Muscle of leg (tissue), 16 donors: ENCODE measurements at places on chromosomes 7 and 10.
A peak's percentile ranks its signal among the peaks of the same experiment; 100 is the strongest.

GRCh38 chr10:110138197-110138812 lies 69.1 kb upstream of the MXI1 start:
- peak; percentile 78 for DNase-seq

DNA sequence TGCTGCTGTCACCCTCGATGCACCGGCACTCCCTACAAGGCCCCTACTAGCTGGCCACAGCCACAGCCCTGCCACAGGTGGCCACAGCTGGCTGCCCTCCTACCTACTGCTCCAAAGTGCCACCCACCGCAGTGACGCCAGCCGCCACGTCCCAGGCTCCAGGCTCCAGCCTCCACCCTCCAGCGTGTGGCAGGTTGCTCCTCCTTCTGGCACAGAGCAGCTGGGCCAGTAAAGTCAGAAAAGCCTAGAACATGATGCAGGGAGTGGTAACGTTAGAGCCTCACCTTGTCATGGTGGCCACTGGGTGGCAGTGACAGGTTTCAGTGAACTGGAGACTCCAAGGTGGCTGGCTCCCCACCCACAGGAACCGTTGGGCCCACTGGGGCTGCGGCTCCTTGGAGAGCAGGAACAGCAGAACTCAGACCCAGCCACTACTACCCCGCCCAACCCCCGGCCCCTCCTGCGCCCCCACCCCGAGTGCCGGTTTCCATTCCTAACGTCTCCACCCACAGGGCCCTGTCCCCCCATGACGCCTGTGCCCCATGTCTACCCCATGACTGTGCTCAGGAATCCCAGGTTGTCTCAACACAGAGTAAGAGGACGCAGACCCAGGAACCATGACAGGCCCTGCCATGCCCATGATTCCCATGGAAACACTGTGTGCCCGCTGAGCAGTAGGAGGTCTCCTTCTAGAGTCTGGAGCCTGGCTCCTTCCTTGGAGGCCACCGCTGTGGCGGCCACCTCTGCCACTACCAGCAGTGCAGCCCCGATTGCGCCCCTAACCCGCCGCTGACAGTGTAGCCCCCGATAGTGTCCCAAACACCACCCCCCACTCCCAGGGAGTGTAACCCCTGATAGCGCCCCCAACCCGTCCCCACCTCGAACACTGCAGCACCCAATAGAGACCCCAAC lies 52.3 kb upstream of the ZNF33B start:
- no peak for DNase-seq

DNA sequence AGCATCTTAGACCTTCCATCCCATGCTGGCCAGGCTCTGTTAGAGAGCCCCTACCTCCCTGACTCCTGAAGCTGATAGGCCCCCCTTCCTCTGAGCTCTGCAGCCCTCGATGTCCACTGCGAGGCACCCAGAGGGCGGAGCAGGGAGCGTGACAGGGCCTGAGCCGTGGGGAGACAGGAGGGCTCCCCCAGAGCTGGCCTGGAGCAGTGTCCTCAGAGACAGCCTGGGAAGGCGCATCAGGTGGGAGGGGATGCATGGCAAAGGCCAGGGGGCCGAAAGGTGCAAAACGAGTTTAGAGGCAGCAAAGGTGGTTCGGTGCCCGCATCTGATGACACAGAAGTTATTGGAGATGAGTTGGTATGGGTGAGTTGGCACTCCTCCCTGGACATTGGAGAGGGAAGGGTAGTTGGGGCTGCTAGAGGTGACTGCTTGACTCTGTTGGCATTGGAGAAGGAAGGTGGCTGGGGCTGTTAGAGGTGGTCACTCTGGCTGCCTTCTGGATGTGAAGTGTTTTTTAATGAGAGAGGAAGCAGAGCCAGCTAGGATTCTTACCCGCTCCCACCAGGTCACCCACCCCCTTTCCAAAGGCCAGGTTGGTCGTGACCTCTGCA lies 53.1 kb downstream of the PRF1 start:
- no peak for DNase-seq

- DNase-seq, result no peak
These were observed 12.1 kb downstream of the ASB13 start for GRCh38 chr10:5654218-5654755.

DNA sequence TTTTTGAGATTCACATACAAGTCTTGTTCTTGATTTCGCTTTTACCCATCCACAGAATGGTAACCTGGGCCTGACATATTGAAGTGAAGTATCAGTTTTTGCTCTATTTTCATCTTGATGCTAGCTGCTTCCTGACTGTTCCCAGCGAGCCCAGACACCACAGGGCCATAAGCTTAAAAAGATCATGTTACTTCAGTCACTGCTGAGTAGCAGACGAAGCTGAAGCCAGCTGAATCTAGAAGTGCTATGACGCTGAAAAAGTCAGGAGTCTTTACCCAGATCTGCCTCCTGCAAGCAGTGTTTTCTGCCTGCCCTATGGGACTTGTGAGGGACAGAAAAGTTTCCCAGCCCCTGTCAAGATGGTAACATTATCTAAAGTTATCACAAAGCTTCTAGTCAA lies 2.7 kb upstream of the PRXL2A start:
- DNase-seq, result peak; percentile 81

GRCh38 chr7:55545496-55545895 lies 26.8 kb downstream of the VOPP1 start:
- no peak for DNase-seq

GRCh38 chr7:113421696-113422330 lies 303.5 kb upstream of the SMIM30 start:
- DNase-seq, result peak; percentile 85

DNA sequence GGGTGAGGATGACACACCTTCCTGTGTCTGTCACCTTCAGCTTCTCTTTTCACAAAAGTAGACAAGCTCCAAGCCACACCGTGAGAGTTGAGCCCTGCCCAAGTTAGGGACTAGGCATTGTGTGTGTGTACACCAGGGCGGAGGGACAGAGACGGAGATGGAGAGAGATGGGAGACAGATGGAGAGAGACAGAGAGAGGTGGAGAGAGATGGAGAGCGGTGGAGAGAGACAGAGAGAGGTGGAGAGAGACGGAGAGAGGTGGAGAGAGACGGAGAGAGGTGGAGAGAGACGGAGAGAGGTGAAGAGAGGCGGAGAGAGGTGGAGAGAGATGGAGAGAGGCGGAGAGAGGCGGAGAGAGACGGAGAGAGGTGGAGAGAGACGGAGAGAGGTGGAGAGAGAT lies 207.0 kb downstream of the DNAJB6 start:
- DNase-seq, result no peak

- no peak for DNase-seq
These were observed 71.3 kb downstream of the CHST15 start for GRCh38 chr10:124022066-124022465.

DNA sequence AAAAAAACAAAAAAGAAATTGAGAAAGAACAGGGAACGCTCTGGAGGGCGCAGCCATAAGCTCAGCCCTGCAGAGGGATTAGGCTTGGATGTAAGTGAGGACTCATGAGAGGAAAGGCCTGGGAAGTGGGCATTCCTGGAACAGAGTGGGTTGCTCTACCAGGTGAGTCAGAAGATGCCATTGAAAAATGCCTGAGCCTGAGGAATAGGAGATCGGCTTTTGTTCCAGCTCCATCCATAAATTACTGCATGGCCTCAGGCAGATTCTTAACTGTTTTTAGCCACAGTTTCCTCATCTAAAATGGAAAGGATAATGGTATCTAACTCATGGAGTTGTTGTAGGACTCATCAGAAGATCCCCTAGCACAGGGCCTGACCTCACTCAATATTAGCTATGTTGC lies 1.1 kb upstream of the RGR start:
- no peak for DNase-seq

DNA sequence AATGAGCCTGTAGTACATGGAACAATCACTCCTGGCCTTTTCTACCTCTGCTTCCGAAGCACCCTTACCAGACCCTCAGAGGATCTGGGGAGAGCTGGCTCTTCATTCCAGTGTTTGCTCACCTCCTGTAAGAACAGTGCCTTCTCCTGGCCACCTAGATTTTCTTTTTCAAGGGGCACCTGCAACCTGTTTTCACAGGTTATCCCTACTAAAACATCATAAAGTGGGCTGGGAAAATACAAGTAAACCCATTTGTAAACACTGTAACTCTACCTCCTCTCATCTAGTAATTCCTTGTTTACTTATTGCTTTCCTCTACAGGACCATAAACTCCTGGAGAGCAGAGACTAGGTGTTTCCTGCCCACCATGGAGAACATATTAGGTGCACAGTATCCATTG lies 1.1 kb downstream of the PIK3AP1 start:
- DNase-seq, result no peak

DNA sequence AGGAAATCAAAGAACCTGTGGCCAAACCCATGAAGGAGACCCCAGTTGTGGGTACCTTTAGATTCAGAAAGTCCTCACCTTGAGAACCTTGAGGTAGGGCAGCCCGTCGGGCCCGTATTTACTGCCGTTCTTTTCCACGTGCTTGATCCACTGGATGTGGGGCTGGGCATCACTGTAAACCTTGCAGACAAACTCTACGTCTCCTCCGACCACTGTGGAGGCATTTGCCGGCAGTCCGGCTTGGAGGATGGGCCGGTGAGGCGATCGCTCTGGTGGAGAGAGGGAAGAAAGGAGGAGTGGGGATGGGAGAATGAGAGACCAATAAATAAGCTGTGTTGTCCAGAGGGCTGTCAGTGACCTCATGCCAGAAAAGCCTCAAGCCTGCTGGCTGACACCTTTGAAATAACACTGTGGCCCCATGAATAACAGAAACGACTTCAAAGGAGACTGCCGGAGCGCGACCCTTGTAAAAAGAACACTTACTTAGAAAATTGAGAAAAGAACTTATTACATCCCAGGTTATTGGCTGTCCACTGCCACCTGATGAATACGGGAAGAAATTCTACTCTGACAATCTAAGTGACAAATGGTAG lies 78.2 kb downstream of the FGFR2 start:
- no peak for DNase-seq

GRCh38 chr10:116465546-116465945 lies 37.9 kb downstream of the PNLIPRP3 start:
- DNase-seq, result no peak

DNA sequence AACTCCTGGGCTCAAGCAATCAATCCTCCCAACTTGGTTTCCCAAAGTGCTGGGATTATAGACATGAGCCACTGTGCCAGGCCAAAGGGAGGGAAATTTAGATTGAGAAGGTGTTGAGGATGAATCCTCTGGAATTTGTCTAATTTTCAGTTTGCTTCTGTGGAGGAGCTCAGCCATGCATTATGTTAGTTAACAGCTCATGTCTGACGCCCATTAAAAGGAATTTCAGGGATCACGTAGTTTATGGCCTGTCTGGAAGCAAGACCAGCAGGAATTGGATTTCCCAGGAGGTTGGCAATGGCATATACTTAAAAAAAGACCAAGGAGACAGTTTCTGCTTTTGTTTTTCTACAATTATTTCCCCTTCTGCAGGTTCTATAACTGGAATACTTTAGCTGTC lies 165.7 kb downstream of the OTUD1 start:
- DNase-seq, result no peak

GRCh38 chr7:49714182-49714581 lies 59.3 kb upstream of the VWC2 start:
- DNase-seq, result no peak

DNA sequence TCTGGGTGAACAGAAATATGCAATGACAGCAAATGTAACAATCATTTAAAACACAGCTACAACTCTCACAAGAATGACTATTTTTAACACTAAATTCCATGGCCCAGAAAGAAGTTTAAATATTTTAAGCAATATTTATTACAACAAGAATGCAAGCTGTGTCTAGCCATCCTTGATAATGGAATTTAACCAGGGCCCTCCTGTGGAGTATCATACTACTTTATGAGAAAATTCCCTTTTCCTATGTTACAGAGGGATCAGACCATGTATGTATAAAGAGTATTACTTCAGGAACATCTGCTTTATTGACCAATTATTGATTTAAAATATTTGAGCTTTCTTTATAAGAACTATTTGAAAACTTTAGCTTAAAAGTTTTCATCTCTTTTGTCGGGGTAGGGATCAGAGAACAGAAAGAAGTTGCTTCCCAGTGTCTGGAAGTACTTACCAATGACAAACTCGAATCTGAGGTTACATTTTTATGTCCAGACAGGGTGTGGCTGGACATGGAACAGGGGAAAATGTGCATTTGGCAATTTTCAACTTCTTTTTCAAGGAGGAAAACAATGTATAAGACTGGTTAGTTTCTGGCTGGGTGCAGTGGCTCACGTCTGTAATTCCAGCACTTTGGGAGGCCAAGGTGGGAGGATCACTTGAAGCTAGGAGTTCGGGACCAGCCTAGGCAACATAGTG lies 48.3 kb upstream of the NRBF2 start:
- peak; percentile 51 for DNase-seq

GRCh38 chr10:131567279-131568162 lies 256.0 kb upstream of the TCERG1L start:
- DNase-seq, result no peak

GRCh38 chr7:28076423-28077200 lies 104.0 kb downstream of the JAZF1 start:
- peak; percentile 65 for DNase-seq

DNA sequence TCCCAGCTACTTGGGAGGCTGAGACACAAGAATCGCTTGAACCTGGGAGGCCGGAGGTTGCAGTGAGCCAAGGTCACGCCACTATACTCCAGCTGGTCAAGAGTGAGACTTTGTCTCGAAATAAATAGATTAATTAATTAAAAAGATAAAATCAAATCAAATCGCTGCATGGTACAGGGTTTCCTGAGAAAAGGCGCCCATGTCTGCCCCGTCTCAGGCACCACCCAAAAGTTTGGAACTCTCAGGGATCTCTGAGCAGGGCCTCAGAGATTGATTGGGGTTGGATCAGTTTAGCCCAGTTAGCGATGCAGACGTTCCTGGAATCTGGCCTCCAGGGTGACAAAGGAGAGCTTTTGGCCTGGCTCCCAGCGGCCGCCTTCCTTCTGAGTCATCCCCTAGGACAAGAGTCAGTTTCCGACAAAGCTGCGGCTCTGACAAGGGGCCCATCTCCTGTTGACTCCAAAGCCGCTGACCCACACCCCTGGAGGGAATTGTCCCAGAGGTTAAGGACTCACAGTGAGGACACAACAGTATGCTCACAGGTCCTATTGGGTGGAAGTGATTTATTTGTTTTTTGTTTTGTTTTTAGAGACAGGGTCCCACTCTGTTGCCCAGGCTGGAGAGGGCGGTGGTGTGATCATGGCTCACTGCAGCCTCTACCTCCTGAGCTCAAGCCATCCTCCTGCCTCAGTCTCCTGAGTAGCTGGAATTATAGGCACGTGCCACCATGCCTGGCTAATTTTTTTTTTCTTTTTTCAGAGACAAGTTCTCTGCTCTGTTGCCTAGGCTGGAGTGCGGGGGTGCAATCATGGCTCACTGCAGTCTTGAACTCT lies 6.8 kb downstream of the ORAI2 start:
- peak; percentile 54 for DNase-seq

GRCh38 chr7:10473569-10473968 lies 500.1 kb upstream of the PHF14 start:
- no peak for DNase-seq

GRCh38 chr10:100725071-100725471 lies 20.3 kb upstream of the PAX2 start:
- no peak for DNase-seq

- peak; percentile 90 for DNase-seq
These were observed 26.3 kb downstream of the CRCP start for GRCh38 chr7:66140924-66141323.

DNA sequence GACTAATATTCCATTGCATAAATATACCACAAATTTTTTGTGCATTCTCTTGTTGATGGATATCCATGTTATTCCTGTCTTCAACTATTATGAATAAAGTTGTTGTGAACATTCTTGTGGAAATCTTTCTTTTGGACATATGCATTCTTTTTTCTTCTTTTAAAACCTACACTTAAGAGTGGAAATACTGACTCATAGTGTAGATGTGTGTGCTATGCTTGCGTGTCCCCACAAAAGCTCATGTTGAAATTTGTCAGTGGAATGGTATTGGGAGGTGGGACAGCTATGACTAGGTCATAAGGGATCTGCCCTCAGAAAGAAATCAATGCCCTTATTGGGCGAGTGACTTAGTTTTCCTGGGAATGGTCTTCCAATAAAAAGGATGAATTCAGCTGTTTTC lies 203.6 kb upstream of the PRSS58 start:
- no peak for DNase-seq
